Right hindlimb (tissue), 1 donor: ENCODE measurements at places on chromosomes 16 and 17.

- DNase-seq: peak; percentile 20
These were observed 24.3 kb downstream of the CENPV start for GRCh38 chr17:16328997-16329396.

- DNase-seq: no peak
These were observed 25.1 kb upstream of the NOS2 start for GRCh38 chr17:27825459-27825858.

GRCh38 chr17:44007346-44008204 is 3.2 kb downstream of the NAGS start:
- peak; percentile 55 for DNase-seq

DNA sequence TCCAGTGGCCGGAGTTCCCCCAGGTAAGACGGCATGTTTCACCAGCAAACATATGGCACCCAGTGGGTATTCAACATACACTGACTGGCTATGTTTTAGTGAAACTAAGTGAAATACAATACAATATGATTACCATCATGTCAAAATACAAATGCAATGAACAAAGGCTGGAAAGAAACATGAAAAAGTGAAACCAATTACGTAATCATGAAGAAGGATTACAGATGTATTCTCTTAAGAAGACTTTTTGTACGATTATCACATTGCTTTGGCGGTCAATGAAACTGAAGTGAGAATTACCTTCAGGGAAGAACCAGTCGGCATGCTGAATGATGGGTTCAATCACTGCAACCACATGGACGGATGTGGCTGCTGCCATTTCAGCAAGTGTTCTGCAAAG is 71.7 kb downstream of the ARHGAP17 start:
- DNase-seq: no peak

DNA sequence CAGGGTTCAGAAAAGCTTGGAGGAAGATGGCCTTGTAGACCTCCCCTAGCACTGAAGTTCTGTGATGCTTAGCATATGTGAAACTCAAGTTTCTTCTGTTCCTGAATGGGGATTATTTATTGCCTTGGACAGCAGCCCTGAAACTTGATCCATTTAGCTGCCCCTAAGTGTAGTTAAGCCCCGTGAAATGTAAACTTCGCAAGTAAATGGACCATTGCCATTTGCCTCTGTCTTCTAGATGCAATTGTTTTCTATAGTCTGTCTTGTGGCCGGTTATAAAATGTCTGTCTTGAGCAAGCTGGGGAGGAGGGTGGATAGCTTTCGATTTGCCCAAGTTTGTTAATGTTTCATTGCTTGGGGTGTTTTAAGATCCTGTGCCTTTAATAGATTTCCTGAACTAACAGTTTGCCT is 261.8 kb downstream of the CDH13 start:
- peak; percentile 51 for DNase-seq

- peak; percentile 59 for DNase-seq
These were observed 42.4 kb upstream of the FBXO47 start for GRCh38 chr17:39009581-39010001.

DNA sequence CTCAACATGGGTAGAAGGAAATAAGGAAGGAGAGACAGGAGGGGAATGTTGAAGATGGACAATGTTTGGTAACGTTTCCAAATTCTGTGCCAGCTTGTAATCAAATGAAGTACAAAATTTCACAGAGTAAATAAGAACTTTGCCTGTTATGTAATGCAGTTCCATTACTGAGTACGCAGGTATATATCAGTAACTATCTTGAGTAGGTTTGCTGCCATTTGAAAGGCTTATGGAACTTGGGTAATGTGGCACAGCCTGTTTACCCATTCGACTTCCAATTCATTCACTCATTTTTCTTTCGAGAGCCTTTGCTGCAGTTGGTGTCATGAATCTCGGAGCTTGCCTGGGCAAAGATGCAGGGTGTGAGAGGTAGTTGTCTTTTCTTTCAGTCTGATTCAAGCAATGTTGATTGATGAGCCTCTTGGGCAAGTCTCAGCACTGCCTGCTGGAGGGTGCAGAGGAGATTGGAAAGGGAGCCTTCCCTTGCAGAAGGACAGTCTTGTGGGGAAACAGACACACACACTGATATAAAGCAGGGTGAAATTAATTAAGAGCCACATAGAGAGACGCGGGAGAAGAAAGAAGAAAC is 53.4 kb downstream of the ZNF18 start:
- no peak for DNase-seq

DNA sequence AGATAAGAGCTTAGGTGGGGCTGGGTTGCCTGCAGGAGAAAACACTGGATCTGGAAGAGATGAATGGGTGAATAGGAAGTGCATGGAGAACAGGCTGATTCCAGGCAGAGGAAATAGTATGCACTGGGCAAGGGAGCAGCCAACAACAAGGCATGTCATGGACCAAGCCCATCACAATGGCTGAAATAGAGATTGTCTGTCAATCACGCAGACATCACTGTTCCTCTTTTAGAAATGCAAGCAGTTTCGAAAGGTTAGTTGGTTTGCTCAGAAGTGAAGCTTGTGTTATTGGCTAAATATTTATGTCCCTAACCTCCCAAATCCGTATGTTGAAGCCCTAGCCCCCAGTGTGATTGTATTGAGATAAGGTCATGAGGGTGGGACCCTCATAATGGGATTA is 621.7 kb upstream of the CDH11 start:
- no peak for DNase-seq

GRCh38 chr17:43683928-43684653 is 22.4 kb upstream of the MEOX1 start:
- DNase-seq: no peak

GRCh38 chr17:49572226-49572625 is 3.4 kb upstream of the NXPH3 start:
- no peak for DNase-seq

- no peak for DNase-seq
These were observed 26.1 kb downstream of the LRRC75A start for GRCh38 chr17:16465861-16466338.

GRCh38 chr17:15260376-15261257 is 4.5 kb downstream of the PMP22 start:
- DNase-seq: peak; percentile 95

DNA sequence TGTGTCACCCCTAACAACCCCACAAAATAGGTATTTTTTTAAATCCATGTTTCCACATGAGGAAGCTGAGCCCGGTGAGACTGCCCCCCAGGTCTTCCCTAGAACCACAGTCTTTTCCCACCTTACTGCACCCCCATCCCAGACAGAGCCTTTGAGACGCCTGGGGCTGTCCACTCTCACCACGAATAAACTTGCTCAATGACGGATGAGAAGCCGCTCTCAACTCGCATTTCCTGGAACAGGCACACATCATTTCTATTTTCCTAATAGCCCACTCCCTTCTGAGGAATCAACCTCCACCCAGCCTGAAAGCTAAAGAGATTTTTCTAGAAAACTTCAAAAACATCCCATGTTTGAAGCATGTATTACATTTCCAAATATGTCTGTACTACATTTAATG is 14.1 kb upstream of the CDRT4 start:
- no peak for DNase-seq

DNA sequence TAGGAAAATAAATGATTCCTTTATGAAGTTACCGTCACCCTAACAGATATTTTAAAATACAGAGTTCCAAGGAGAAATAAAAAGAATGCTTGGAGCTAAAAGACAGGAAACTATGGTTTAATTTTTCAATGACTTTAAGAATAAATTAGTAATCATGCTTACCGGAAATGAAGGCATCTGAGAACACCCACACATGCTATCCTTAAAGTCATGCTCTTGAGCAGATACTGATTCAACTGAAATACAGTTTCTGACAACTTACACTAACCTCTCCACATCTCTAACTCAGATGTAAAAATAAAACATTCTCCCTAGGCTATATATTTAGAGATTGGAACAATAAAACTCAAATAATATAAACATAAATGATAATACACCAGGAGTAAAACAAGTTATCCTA is 7.8 kb downstream of the PSMD12 start:
- no peak for DNase-seq

DNA sequence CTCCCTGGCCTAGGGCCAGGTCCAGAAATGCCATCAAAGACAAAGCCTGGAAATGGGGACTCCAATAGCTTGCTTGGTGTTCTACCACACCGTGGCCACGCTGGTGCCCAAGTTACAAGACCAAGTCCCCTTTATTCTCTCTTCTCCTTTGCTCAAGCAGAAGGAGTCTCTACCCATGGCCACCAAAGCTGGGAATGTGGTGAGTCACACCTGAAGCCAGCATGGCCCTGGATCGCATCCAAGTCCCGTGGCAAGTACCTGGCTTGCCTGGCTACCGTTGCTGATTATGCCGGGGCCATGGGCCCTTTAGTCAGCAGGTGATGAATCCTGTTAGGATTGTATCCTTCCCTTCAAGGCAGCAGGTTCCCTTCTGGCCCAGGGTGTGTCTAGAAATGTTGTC is 260.0 kb downstream of the HAPSTR1 start:
- no peak for DNase-seq

DNA sequence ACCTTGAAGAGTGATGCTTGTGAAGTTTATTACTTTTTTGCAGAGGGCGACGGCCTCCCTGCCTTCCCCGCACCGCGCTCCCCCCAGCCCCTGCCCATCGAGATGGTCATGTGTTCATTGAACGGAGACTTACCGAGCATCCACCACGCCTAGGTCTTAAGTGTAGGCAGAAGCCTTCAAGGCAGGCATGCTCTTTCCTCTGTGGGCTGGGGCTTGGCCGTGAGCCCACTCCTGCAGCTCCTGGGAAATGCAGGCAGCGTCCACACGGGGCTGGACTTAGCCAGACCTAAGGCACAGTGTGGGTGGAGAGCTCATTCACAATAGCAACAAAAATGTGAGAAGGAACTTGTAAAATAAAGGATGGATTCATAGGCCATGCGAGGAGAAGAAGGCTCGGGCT is 19.2 kb downstream of the RNF213 start:
- peak; percentile 58 for DNase-seq
